ENCODE measurements at places on chromosomes 16 and 17. TPM values are rescaled to one million over a fixed set of nuclear protein-coding genes. Genes with fewer than 3 reads are reported as not detected.

DNA sequence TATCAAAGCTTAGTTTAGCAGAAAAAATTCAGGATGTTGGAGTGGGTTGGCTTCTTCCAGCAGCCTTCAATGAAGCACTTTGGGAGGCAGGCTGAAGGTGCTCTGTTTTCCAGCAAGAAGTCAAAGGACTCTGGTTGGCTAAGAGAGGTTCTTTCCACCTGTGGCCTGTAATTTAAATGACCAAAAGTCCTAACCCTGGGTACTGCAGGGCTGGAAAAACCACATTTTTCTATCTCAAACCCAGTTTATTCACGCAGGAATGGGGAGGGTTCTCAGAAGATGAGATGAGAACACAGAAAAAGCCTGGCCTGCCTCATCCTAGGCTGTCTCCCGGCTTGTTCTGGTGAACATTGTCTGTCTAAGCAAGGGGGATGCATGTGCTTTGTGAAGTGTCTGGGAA lies 68.6 kb upstream of the ZFHX3 start:
- DNase-seq: no peak

DNA sequence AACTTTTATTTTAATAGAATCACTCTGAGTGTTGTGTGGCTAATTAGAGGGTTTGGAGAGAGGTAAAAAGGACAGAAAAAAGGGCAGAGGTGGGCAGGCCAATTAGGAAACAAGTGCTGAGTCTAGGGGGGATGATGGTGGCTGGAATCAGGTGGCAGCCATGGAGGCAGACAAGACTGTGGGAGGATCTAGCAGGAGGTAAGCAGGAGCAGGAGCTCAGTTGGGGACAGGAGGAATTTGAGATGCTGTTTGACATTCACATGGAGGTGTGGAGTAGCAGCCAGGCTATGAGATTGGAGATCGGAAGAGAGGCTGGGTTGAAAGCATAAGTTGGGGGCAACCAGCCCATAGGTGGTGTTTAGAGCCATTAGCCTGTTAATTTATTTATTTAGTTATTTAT lies 3.7 kb upstream of the MT4 start:
- no peak for DNase-seq

The KRT12 gene
- total RNA-seq: not detected

DNA sequence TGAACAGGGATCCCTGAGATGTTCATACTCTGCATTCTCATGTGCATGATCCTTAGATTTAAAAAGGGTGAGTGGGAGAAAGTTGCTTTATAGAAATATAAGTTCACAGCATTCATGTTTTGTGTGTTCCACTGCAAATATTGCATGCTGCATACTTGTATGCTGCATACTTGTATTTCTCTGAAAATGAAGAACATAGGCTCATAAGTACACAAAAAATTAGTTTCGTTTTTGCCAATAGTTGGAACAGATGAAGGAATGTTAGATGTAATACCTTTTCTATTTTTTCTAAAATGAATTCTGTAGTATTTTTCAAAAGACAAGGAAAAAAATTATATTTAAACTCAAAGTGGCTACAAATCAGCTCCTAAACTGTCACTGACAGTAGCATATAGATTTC lies 79.0 kb downstream of the NFAT5 start:
- DNase-seq: no peak

DNA sequence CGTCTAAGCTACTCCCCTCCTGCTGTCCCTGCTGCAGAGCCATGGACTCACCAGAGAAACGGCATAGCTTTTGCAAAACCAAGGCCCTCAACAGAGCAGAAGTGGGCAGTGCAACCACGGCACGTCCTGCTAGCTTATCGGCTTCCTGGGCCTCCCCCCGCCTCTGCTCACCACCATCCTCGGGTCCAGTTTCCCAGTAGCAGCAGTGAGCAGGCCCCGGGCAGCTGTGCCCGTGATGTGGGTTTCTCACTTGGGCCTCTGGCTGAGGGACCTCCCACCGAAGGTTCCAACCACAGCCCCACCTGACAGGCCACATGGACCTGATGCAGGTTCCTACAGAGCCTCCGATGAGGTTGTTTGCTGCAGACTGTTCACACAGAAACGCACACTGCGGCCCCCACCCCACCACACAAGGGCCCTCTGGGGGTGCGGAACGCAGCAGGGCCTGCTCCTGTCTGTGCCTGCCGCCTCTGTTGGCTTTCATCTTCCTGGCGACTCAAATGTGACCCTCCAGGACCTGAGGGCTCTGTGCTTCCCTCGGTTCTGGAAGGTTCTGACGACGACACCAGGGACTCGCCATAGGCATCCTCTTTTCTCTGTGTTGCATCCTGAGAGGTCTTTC lies 24.8 kb downstream of the PDIA2 start:
- DNase-seq: no peak

DNA sequence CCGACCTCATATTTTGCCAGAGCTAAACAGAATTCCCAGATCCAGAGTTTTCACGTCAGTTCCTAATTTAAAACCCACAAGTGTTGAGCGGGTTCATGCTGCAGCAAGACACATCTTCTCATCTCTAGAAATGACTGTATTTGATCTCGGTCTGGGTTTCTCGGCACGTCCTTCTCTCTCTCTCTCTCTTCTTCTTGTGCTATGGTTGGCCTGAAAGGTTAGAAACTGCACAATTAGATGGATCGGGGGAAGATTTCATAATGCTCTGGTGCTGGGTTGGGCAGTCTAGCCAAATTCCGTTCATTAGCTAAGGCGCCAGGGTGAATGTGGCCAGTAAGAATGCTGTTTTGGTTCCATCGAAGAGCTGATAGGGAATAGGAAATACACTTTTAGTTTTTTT lies 158.9 kb upstream of the NOG start:
- DNase-seq: no peak
